ENCODE measurements at places on chromosomes 2 and 18.

- no peak for DNase-seq
Observed at GRCh38 chr18:11035814-11036495, 113.4 kb downstream of the PIEZO2 start.

DNA sequence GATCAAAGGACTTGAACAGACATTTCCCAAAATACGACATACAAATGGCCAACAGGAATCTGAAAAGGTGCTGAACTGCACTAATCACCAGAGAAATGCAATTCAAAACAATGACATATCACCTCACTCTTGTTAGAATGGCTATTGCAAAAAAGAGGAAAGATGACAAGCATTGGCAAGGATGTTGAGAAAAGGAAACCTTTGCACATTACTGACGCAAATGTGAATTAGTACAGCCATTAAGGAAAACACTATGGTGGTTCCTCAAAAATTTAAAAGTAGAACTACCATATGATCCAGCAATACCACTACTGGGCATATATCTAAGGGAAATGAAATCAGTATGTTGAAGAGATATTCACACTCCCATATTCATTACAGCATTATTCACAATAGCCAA, 57.7 kb upstream of the ASPRV1 start:
- no peak for DNase-seq

DNA sequence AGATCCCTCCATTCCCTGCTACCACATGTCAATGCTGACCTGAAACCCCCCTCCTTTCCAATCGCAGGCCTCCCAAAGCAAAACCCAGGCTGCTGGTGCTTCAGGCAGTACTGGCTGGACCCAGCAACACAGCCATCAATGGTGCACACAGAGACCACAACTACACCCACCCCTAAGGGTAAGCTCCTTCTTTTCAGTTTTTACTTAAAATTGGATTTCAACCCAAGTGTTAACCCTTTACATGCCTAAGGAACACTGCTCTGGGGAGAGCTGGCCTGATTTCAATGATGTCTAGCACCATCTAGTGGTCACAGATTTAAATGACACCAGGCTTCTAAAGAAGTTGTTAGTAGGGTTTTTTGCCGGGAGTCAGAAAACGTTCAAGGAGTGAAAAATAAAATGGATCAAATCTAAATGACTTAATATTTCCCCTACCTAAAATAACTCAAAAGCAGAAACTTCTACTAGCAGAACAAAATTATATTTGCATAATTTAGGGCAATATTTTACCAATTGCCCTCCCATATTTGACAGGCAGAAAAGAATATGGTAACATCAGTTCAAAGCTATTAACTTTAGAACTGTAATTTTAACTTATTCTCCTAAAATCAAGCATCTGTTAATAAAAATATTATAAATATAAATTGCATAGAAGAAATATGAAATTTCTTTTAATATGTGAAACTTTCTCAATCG, 24.6 kb downstream of the FECH start:
- no peak for DNase-seq

GRCh38 chr2:177553176-177553884, 160.8 kb downstream of the AGPS start:
- no peak for DNase-seq

DNA sequence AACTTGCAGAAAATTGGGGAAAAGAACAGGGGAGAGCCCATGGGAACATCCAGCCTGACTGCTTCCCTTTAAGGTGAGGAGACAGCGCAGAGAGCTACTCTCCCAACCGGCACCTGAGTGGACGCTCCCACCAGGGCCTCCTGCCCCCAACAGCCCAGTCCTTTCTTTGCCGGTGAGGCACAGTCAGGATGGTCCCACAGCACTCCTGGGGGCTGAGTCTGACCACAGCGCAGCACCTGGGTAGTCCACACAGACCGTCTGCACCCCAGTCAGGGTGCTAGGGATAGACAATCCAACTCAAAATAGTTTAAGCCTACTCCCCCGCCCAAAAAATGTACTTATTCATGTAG, 74.5 kb downstream of the MEX3C start:
- DNase-seq, result no peak

DNA sequence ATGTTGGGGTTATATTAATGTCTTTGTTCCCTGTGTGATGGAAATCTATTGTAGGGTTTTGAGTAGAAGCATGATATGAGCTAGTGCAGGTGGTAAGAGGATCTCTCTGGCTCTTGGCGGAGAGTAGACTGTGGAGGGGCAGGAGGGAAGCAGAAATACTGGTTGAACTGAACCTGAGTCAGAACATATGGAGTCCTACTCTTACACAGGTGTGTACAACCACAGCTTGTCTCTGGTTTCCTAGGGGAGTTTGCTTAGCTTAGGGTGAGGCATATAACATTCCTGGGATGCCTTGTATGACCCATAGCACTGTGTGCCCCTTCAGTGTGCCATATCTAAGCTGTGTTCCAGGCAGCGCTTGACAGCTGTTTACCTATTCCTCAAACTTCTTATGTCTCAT, 97.3 kb upstream of the GCFC2 start:
- no peak for DNase-seq

DNA sequence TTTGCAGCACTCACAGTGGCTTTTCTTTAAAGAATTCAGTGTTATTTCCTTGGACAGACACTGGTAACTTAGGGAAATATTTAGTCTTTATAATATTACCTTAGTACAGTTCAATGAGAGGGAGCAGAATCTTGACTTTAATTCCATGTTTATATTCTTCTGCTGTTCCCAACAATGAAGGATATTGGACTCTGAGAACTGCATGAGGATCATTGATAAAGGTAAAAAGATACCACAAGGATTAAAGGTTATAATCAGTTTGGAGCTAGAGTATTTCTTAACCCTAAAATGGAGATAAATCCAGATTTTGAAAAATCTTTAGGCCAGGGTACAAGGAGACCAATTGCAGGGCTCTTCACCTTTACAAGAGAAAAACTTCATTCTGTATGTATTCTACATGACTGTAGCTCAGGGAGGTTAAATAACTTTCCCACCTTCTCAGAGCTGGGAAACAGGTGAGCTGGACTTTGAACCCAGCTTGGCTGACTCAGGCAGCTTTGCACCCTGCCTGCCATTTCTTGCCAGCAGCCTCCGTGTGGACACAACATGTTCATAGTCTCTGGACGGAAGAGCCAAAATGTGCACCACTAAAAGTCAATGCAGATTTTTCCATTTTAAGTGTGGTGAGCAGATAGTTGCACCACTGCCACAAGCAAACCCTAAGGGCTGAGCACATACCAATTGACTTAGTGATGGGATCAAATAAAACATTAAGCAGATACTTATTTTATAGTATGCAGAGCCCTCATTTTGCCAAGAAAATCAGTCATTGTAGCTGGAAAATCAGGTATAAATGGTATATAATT, 26.7 kb downstream of the UPP2 start:
- no peak for DNase-seq

DNA sequence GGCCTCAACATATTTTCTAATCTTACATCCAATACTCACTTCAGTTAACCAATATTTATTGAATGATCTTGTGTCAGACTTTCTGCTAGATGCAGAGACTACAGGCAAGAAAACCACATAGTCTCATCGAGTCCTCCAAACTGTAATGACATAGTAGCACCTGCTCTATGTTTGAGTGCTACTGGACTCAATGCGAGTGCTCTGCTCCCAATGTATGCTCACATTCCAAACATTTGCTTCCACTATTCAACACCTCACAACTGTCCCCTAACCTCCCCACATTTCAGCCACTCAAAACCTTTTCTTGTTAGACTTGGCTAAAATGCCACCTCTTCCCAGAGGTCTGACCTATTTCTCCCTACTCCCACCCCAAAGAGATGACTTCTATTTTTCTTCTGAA, 65.2 kb downstream of the SLC66A3 start:
- no peak for DNase-seq

- no peak for DNase-seq
Observed at GRCh38 chr2:235773188-235773928, 279.5 kb downstream of the AGAP1 start.

GRCh38 chr2:45734952-45735351, 83.5 kb downstream of the PRKCE start:
- no peak for DNase-seq

DNA sequence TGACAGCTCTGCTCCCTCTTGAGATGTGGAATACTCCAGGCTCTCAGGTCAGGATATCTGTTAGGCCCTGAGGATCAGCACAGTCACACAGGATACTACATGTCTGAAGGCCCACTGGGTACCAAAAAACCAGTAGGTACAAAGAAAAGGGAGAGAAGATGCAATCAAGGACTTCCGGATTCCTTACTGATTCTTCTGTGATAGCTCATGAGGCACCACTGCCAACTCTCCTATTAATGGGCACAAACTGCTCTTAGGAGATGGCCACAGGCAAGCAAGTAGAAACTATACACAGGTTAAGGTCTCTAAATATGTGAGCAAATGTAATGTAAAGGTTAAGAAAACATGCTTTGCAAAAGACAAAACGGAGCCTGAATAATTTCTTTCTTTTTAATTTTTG, 3.5 kb downstream of the TMEM127 start:
- DNase-seq, result no peak

- DNase-seq, result peak; percentile 53
Observed at GRCh38 chr2:172623249-172623965, 67.5 kb downstream of the PDK1 start.

DNA sequence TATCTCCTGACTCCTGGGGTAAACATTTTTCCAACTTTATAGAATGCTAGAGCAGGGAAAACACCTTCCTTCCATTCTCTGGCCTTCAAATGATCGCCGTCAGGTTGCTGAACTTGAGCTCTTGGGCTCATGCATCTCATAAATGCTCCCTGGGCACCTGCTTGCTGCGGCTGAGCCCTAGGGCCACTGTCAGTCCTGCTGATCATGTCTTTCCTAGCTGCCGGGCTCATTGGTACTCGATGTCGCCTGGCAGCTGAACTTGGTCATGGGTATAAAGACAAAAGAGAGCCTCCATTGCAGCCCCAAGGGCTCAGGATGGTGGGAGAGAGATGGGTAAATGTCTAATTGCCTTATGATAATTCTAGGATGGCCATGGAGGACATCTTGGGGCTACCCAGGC, 80.6 kb downstream of the HS1BP3 start:
- no peak for DNase-seq

GRCh38 chr18:11553098-11553940, 56.1 kb upstream of the SLC35G4 start:
- DNase-seq, result no peak

DNA sequence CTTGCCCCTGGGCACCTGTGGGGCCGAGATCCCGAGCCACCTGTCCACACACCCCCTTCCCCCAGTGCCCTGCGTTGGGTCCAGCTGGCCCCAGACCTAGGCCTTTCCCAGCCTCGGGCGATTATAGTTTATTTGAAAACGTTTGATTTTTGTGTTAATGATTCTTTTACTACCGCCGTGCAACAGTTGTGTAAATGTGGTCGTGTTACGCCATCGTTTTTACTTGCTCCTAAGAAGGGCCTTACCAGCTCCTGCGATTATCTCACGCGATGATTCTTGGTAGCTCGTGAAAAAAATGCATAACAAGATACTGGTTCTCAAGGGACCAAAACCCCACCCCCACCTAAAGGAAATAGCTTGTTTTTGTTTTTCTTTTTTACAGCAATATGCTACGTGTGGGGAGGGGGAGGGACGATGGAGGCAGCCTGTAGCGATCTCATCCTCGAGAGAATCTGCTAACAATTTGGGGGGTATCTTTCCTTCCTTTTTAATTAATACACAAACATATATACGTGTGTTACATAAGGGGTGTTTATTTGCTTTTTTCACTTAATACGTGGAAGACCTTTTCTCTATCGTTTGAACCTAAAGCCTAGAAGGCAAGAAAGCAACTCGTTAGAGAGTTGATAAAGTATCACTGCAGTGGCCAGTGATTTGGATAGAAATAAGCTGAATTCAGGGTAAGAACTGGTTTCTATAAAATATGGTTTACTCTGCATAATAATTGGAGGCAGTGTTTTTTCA, 1.0 kb downstream of the ZDBF2 start:
- DNase-seq, result peak; percentile 14

DNA sequence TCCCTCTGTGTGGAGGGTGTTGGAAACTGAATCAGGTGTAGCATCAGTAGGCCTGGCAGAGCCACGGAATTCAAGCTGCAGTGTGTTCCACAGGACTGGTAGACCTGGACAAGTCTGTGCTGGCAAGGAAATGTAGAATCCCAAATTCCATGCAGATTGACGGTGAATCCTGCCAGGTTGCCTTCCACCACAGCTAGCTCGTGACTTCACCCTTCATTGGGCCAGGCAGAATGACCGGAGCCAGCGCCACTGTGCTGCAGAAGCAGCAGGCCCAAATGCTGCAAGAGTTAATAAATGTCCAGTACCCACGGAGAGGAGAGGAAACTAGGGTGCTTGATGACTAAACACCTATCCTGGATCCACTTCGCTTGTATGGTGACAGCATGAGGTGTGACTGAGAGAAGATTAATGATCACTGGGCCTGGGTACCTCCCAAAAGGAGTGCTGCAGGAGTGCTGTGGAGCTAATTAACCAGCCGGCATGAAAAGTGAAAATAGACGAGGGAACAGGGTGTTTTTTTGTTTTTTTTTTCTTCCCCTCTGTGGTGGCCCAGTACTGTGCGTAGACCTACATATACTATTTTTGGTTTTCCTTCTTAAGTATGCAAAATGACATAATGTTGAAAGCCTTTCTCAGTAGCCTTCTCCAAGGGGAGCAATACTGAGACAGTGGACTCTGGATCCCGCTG, 122.2 kb downstream of the TANC1 start:
- DNase-seq, result no peak

DNA sequence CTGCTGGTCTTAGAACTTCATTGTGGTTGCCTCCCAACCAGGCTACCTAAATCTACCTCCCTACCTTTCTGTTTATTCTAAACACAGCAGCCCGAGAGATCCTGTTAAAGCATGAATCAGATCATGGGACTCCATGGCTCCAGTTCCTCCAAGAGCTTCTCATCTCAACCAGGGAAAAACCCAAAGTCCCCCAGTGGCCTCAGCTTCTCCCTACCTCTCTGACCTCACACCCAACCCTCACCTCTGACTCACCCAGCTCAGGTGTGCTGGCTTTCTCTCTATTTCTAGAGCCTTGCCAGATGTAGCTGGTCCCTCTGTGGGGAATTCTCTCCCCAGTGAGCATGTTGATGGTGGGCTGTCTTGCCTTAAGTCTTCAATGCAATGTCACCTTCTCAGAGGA, 93.8 kb upstream of the COPS8 start:
- DNase-seq, result no peak

Measured in GM04503 (cell line).